ENCODE measurements at places on chromosomes 6 and 20. TPM values are rescaled to one million over a fixed set of nuclear protein-coding genes. Genes with fewer than 3 reads are reported as not detected.

DNA sequence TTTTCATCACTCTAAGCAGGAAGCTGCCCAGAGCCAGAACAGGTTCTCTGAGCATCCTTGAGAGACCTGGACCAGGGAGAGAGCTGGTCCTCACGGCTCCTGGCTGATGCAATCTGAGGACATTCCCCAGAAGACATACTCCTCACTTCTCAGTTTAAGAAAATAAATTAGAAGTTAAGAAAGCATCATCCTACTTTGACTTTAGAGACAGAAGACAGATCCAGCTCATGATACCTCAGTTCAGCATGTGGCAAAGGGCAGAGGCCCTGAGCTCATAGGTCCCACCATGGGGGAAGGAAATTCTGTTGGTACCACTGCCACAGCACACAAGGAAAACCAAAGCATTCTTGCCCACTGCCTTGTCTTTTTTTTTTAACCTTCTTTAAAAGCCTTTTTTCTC lies 378.1 kb upstream of the JARID2 start:
- H3K4me1 ChIP-seq: peaks cover 8% of the 10 kb centered on the region
- H3K27me3 ChIP-seq: no peaks in the 10 kb centered on the region
- H3K36me3 ChIP-seq: no peaks in the 10 kb centered on the region
- no peak overlapping the region for H3K4me3 ChIP-seq
- no peak for DNase-seq
- no peak overlapping the region for H3K27ac ChIP-seq

DNA sequence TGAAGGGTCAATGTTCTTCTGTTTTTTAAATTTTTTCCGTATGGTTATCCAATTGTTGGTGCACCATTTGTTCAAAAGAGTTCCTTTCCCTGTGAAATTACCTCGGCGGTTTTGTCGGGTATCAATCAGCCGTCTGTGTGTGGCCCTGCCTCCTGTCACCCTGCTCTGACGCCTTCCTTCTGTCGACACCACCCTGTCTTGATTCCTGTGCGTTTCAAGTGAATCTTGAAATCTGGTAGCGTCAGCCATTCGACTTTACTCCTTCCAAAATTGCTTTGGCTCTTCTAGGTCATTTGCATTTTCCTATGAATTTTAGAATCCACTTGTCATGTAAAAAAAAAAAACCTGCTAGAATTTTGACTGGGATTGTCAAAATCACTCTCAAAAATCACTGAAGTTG lies 181.1 kb downstream of the CDH4 start:
- peaks cover 30% of the 10 kb centered on the region for H3K27me3 ChIP-seq
- H3K4me1 ChIP-seq: no peaks in the 10 kb centered on the region
- no peak overlapping the region for H3K4me3 ChIP-seq
- DNase-seq: no peak

The SLC35B2 gene
- total RNA-seq: 23.8 TPM

GRCh38 chr6:88544986-88545612 lies 379.0 kb upstream of the CNR1 start:
- DNase-seq: no peak
- no peaks in the 10 kb centered on the region for H3K4me1 ChIP-seq
- no peak overlapping the region for H3K27ac ChIP-seq
- H3K4me3 ChIP-seq: no peak overlapping the region

The VSTM2L gene
- 14.1 TPM for total RNA-seq
